Fibroblast of gingiva (primary cell): ENCODE measurements at places on chromosomes 2 and 18.

GRCh38 chr2:29223851-29224692 is 108.9 kb downstream of the CLIP4 start:
- peak; percentile 54 for DNase-seq

DNA sequence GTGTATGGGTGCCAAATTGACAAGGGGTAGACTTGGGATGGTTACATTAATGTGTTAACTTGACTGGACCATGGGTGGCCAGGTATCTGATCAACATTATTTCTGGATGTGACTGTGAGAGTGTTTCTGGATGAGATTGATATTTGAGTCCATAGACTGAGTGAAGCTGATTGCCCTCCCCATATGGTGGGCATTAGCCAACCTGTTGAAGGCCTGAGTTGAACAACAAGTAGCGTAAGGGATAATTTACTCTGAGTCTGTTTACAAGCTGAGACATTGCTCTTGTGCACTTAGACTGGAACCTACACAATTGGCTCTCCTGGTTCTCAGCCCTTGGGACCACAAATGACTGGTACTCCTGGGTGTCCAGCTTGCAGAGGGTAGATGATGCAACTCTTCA is 240.1 kb downstream of the ASXL3 start:
- DNase-seq, result no peak

DNA sequence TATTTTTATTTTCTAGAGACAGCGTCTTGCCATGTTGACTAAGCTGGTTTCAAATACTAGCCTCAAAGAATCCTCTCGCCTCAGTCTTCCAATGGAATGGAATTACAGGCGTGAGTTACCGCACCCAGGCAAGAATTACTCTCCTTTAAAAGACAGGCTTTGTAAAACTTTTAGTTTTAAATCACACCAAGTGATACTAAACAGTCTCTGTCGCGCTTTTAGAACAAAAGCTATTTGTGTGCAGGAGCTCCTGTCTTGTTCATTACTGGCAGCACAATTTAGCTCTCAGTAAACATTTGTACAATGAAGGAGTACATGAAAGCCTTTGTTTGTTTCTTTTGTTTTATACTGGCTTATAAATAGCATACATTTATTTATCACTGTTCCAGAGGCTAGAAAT is 1719.2 kb upstream of the PIK3C3 start:
- DNase-seq, result no peak

DNA sequence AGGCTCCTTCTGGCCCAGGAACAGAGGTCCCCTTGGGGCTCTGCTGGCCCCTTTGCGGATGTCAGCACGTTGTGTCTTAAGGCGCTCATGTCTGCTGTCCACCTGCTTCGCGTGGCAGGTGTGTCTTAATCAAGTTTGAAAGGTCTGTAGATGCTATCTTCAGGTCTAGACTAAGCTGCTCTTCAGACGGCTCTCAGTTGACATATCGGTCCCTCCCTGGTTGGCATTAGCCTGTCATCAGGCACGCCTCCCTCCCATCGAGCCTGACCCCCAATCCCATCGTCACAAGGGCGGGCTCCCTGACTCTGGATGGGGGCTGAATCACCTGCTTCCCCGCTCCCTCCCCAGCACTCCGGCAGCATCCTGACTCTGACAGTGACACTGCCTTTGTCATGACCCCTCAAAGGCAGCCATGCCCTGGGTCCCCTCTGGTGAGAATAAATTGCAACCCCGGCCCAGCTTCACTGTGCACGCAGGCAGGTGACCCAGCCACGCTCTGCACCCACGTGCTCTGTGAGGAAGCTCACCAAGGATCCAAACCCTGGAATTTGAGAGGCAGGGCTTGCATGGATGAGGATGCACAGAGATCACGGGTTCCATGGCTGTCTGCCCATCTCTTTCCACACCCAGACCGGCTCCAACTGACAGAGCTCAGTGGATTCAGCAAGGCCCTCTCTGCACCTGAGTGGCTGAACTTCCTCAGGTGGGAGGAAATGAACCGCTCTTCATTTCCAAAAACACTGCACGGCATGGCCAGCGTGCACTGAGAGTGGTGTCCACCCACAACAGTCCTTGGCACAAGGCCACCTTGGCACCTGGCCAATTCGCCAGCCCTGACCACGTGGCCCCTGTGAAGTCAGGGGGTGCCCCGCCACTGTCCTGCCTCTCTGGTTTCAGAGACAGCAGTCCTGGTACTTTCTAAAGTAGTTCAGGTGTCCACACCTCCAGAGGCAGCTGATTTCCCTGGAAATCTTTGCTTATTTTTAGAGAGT is 110.2 kb upstream of the GPC1 start:
- no peak for DNase-seq

GRCh38 chr18:9587924-9588323 is 26.4 kb downstream of the PPP4R1 start:
- no peak for DNase-seq

DNA sequence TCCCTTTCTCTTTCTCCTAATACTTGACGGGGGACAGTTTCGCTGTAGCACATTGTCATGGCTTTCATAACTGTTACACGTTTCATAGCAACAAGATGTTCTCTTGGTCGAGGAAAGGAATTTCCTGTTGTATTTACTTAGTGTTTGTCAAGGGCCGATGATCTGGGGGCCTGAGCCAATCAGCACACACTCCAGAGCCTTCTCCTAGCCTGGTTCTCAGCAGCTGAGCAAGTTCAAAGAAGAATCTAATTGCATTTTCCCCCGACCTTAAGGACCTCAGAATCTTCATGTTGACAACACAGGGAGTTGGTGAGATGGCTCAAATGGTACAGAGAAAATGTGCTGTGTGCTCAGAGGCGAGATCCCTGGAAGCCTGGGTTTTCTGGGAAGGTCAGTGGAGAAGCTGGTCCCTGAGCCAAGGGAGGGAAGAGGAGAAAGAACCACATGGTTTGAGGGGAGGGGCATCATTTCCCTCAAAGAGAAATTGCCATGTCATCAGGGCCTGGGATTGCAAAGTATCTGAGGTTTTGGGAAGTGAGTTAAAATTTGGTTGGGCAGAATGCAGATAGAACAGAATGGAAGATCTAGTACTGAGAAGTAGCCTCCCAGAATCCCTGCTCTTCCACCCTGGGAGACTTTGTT is 76.9 kb upstream of the AGAP1 start:
- peak; percentile 66 for DNase-seq

DNA sequence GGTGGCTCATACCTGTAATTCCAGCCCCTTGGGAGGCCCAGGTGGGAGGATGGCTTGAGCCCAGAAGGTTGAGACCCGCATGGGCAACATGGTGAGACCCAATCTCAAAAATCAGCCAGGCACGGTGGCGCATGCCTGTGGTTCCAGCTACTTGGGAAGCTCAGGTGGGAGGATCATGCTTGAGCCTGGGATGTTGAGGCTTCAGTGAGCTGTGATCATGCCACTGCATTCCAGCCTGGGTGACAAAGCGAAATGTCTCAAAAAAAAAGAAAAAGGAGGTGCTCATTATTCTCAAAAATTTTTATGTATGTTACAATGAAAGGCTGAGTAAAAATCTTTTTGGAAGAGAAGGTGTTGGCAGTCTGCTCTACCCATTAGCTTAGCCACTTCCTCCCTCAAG is 106.8 kb downstream of the TSN start:
- no peak for DNase-seq

DNA sequence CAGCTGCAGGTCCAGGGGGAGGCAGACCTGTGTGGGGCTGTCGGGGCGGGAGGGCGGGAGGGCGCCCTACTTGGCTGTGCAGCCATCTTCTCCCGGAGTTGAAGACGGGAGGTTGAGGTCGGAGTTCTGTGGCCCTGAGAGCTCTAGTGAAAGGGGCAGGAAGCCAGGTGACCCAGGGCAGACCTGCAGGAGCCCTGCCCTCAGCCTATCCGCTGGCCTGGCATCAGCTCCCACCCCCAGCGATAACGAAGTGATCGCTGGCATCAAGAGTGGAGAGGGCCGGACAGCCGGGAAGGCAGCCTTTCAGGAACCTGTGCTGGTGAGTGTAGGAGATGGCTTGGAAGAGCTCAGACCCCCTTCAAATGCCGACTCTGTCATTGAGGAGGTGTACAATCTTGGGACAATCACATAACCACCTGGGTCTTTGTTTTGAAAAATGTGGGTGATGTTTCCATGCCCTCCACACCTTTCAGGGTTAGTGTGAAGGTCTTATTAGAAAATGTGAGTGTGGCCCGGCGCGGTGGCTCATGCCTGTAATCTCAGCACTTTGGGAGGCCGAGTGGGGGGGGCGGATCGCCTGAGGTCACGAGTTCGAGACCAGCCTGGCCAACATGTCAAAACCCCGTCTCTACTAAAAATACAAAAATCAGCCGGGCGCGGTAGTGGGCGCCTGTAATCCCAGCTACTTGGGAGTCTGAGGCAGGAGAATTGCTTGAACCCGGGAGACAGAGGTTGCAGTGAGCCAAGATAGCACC is 1.3 kb downstream of the ARHGEF4 start:
- no peak for DNase-seq

- DNase-seq, result peak; percentile 30
These were observed 39.5 kb downstream of the ADNP2 start for GRCh38 chr18:80148326-80149199.

- DNase-seq, result no peak
These were observed 537.4 kb downstream of the CPS1 start for GRCh38 chr2:211093743-211094303.

DNA sequence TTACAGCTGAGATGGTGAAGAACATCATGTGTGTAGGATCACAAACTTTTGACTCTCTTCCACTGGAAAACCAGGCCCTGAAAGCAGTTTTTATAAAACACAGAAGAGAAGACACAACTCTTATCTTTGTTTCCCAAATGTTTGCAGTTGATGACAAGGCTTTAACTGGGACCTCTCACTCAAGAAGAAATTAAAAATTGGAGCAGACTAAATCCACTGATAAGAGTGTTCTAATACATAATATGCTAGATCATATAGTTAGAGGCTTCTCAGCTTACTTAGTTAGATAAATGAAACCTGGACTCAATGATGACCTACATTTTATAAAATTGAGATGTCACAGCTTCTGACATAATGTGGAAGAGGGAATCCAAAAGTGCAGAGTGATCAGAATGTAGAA is 158.3 kb upstream of the WDSUB1 start:
- no peak for DNase-seq

GRCh38 chr2:62406573-62407043 is 99.4 kb downstream of the TMEM17 start:
- no peak for DNase-seq
